ENCODE measurements at places on chromosomes 11 and 22. TPM values are rescaled to one million over a fixed set of nuclear protein-coding genes. Genes with fewer than 3 reads are reported as not detected.

DNA sequence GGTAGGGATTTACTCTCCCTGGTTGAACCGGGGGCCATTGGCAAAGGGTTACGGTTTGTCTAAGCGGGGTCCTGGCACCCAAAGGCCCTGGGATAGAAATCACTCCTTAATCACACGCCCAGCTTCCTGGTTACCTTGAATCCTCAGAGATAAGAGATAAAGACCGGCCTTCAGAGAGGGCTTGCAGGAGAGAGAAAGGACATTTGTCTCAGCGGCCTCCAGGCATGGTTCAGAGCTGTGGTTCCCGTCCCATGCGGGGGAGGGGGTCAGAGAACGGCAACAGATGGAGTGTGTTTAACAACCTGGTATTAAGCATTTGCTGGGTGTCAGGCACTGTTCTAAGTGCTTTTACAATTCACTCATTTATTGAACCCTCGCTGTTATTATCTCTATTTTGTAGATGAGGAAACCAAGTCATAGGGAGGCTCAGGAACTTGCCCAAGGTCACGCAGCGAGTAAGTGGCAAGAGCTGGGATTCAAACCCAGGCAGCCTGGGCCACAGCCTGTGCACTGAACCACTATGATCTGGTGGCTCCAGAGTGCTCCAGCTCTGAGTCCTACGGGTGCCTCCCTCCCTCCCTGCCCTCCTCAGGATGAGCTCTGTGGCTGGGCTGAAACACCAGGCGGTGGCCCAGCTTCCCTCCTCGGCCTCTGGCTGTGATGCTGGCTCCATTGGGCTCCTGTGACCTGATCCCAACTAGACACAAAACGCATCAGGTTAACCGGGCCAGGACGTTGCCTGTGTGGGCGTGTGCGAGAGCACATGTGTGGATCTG lies 18.6 kb downstream of the LRRC10B start:
- DNase-seq, result no peak

GRCh38 chr11:66107600-66108510 lies 37.8 kb downstream of the PACS1 start:
- DNase-seq, result no peak

- DNase-seq, result no peak
Measured at GRCh38 chr11:99718291-99718690, 697.5 kb downstream of the CNTN5 start.

GRCh38 chr22:42074132-42074811 lies at the start of gene PHETA2:
Gene PHETA2, plus strand, starts transcription at chr22:42074248. Its CDS starts 3,046 bp downstream, at chr22:42077294.
- DNase-seq, result peak; percentile 47

DNA sequence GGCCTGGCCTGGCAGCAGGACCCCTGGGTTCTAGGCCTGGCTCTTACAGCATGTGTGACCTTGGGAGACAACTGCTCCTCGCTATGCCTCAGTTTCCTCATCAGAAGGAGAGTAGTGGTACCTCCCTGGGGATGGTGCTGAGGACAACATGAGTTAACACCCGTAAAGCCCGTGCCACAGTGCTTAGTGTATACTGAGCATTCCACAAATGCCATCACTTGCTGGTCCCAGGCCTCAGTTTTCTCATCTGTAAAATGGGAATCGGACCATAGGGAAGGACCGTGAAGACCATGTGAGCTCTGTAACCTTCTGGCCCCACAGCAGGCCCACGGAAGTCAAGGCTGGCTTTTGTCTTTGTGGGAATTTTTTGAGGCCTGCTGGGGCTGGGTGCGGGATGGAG lies 52.4 kb downstream of the DHCR7 start:
- DNase-seq, result no peak

GRCh38 chr22:23098230-23098705 lies 27.9 kb downstream of the GNAZ start:
- DNase-seq, result no peak

GRCh38 chr11:10225553-10225952 lies 68.5 kb downstream of the SBF2 start:
- DNase-seq, result no peak

GRCh38 chr11:118914178-118914918 lies 11.4 kb downstream of the BCL9L start:
- peak; percentile 54 for DNase-seq

DNA sequence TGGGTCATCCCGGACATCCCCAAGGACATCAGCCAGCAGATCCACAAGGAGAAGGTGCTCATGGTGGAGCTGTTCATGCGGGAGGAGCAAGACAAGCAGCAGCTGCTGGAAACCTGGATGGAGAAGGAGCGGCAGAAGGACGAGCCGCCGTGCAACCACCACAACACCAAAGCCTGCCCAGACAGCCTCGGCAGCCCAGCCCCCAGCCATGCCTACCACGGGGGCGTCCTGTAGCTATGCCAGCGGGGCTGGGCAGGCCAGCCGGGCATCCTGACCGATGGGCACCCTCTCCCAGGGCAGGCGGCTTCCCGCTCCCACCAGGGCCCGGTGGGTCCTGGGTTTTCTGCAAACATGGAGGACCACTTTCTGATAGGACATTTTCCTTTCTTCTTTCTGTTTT lies 15.3 kb upstream of the FADD start:
- DNase-seq, result no peak

DNA sequence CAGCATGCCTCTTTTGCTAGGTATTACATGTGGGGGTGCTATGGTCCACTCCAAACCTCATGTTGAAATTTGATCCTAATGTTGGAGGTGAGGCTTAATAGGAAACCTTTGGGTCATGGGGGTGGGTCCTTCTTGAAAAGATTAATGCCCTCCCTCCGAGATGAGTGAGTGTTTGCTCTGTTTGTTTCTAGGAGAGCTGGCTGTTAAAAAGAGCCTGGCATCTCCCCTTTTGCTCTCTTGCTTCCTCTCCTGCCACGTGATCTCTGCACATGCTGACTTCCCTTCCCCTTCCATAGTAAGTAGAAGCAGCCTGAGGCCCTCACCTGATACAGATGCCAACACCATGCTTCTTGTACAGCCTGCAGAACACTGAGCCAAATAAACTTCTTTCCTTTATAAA lies 104.5 kb downstream of the FAT3 start:
- no peak for DNase-seq

GRCh38 chr11:128187835-128188234 lies 399.5 kb downstream of the ETS1 start:
- no peak for DNase-seq

The PIH1D2 gene
- 0.43 TPM for total RNA-seq

The POU2AF1 gene
- total RNA-seq, result 10.8 TPM

The ZNF143 gene
- 35.2 TPM for total RNA-seq

The TMEM121B gene
- 0.38 TPM for total RNA-seq

The SEC14L6 gene
- total RNA-seq, result not detected

The CCDC88B gene
- total RNA-seq, result 96.2 TPM
